ENCODE measurements at places on chromosomes 4 and X.

DNA sequence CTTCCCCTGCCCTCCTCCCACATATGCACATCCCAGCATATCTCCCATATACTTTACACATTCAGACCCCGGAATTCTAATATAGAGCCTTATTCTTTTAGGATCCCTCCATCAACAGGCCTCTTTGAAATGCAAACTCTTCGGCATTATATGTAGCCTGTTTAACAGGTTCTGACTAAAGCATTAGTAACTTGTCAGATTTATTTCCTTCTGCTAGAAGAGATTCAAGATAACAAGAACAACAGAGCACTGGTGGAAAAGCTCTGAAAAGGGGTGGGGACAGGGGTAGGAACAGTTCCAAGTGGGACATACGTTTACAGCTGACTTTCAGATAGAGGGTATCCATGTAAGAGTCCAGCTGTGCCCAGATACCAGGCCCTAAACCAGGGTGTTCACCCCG, 31.7 kb upstream of the PRPS1 start:
- DNase-seq = no peak

GRCh38 chr4:163404580-163404979, 60.9 kb downstream of the NPY5R start:
- no peak for DNase-seq

DNA sequence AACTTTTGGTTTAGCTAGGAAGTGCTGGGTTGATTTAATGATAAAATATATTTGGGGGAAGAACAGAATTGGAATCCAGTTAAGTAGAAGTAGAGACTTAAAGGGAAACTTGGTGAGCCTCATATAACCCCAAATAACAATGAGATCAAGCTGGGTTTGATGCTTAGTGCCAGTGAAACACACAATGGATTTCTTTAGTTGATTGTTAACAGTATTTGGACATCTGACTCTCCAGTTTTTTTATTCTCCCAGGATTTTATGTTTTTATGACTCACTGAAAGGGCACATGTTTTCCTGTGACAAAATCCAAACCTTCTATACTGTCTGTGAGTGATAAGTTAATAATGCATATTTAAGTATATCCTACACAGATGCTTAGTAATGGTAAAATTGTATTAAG, 2.7 kb upstream of the NEUROG2 start:
- DNase-seq = no peak

GRCh38 chrX:1521459-1521956, 15.5 kb downstream of the P2RY8 start:
- DNase-seq = no peak

DNA sequence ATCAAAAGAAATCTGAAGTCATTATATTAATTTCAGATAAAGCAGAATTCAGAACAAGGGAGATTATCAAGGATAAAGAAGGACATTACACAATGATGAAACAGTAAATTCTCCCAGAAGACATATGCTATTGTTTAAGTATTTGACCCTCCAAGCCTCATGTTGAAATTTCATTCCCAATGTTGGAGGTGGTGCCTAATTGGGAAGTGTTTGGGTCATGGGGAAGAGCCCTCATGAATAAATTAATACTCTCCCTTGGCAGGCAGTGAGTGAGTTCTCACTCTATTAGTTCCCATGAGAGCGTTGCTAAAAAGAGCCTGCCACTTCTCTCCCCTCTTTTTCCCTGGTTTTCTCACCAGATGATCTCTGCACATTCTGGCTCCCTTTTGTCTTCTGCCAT, 249.9 kb upstream of the GRIA3 start:
- DNase-seq = no peak
